ENCODE measurements at places on chromosomes 1 and 21. TPM values are rescaled to one million over a fixed set of nuclear protein-coding genes. Genes with fewer than 3 reads are reported as not detected.

The CNIH3 gene
- not detected for total RNA-seq

The CCDC30 gene
- 11.0 TPM for total RNA-seq

The EFNA1 gene
- 22.3 TPM for total RNA-seq

The ZYG11A gene
- total RNA-seq: 0.12 TPM

The GUCA2B gene
- total RNA-seq: not detected

The PBXIP1 gene
- total RNA-seq: 151 TPM

The DMBX1 gene
- not detected for total RNA-seq

The IGSF5 gene
- not detected for total RNA-seq

The SPATA1 gene
- total RNA-seq: 3.5 TPM

The RASAL2 gene
- 10.0 TPM for total RNA-seq

The OR2W3 gene
- 0.49 TPM for total RNA-seq

The NPR1 gene
- 42.6 TPM for total RNA-seq

- peaks cover 3% of the 10 kb centered on the region for H3K4me1 ChIP-seq
- DNase-seq: no peak
- H3K4me3 ChIP-seq: no peak overlapping the region
- no peak overlapping the region for H3K27ac ChIP-seq
Measured at GRCh38 chr1:26476958-26477357, 4.7 kb downstream of the HMGN2 start.

- peak; percentile 59 for DNase-seq
- H3K4me1 ChIP-seq: peaks cover 16% of the 10 kb centered on the region
- H3K27ac ChIP-seq: no peak overlapping the region
Measured at GRCh38 chr1:155062702-155063411, 683 bp upstream of the EFNA4 start.

DNA sequence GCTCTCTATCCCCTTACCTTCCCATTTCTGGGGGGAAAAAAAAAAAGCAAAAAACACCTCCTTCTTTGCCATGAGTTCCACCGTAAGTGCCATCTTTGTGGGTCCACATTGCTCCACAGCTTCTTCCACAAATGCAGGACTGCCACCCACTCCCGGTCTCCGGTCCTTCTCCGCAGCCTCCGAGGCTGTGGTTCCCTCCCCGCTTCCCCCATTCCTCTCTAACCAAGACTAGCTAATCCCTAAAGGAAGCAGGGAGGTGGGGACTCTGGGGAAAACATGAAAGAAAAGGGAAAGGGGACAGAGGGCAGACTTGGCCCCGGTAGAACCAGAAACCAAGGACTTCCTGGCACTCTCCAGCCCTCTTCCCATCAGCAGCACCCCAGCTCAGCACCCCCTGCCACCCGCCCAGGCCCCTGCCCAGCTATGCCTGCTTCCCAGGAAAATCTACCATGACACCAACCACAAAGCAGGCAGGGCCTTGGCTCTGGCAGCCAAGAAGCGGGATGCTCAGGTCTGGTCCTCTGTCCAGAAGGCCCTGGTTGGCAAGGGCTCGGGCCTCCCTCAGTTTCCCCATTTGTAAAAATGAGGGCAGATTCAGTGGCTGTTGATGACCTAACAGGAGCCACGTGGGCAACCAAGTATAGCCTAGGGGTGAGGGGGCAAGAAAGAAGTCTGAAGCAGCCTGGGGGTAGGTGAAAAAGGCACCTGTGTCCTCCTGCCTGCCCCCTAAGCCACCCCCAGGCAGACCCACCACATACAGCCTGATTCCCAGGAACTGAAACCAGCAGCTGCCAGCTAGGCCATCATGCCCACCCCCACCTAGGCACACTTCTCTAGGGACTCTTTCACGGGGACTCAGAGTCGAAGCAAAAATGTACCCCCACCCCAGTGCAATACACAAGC, 2.5 kb downstream of the EPHA2 start:
- peak overlapping the region; percentile 98 for H3K27ac ChIP-seq
- no peaks in the 10 kb centered on the region for H3K4me1 ChIP-seq
- DNase-seq: no peak
- no peaks in the 10 kb centered on the region for H3K36me3 ChIP-seq
- H3K4me3 ChIP-seq: peak overlapping the region; percentile 82

GRCh38 chr1:116360429-116361173, 12.4 kb upstream of the ATP1A1 start:
- no peak overlapping the region for H3K4me3 ChIP-seq
- no peak for DNase-seq
- no peaks in the 10 kb centered on the region for H3K4me1 ChIP-seq
- H3K36me3 ChIP-seq: no peaks in the 10 kb centered on the region

DNA sequence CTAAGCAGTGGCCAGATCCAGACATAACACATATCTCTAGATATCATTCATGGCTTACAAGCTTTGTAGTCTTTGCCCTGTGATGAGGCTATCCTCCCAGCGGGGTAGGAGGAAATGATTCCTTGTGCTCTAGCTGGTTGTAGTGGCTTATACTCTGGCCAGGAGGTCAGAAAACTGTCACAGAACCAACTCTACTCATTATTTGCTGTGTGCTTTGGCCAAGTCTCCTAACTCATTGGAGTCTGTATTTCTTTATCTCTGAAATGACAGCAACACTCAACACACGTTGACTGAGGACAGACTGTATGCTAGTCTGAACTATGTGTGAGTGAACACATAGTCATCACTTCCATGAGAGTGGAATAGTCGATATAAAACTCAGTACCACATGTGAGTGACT, 116.7 kb upstream of the F3 start:
- H3K27me3 ChIP-seq: no peaks in the 10 kb centered on the region
- no peak overlapping the region for H3K27ac ChIP-seq
- no peak overlapping the region for H3K4me3 ChIP-seq
- no peak for DNase-seq
- no peaks in the 10 kb centered on the region for H3K36me3 ChIP-seq

DNA sequence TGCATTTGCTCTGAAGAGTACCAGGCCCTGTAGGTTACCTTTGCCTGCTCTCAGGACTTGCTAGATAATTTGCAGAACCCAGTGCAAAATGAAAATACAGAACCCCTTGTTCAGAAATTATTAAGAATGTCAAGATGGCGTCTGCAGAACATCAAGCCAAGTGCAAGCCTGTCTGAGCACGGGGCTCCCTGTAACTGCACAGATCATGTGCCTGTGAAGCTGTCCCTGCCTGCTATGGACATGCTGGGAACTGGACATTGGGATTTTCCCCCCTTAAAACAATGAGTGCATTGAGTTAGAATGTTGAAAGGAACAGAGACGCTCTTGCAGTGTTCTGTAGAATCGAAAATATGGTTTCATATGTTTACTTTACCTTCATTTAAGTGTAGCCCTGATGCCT, 2.9 kb downstream of the CLDN14 start:
- no peak overlapping the region for H3K27ac ChIP-seq
- H3K4me3 ChIP-seq: no peak overlapping the region
- no peak for DNase-seq

- H3K36me3 ChIP-seq: no peaks in the 10 kb centered on the region
- H3K4me1 ChIP-seq: no peaks in the 10 kb centered on the region
- H3K4me3 ChIP-seq: no peak overlapping the region
- no peak for DNase-seq
Measured at GRCh38 chr1:9200441-9200840, 34.1 kb upstream of the H6PD start.

DNA sequence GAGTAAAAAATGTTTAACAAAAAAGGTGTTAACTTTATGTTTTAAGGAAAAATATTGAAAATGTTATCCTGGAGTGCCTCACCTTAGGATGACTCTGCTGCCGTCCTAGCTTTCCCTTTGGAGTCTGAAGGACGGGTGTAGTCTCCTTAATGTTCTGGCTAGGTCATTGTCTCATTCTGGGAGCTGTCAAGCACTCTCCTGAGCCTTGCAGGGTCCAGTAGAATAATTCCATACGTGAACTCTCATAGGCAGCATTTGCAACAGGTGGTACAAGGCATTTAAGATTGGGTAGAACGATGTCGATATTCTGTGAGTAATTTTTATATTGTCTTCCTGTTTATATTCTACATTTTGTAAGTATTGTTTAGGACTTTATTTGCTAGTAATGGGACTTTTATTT, 283.6 kb upstream of the C1orf105 start:
- no peaks in the 10 kb centered on the region for H3K27me3 ChIP-seq
- no peak for DNase-seq
- H3K4me1 ChIP-seq: no peaks in the 10 kb centered on the region
- H3K4me3 ChIP-seq: peak overlapping the region; percentile 16

- H3K27me3 ChIP-seq: no peaks in the 10 kb centered on the region
- no peaks in the 10 kb centered on the region for H3K4me1 ChIP-seq
- DNase-seq: no peak
- H3K27ac ChIP-seq: peak overlapping the region; percentile 97
- H3K36me3 ChIP-seq: no peaks in the 10 kb centered on the region
- peak overlapping the region; percentile 97 for H3K4me3 ChIP-seq
Measured at GRCh38 chr21:25733859-25734653, 648 bp downstream of the ATP5PF start.

GRCh38 chr21:33069243-33069642, 698 bp upstream of the OLIG1 start:
- H3K4me3 ChIP-seq: no peak overlapping the region
- no peaks in the 10 kb centered on the region for H3K4me1 ChIP-seq
- H3K27me3 ChIP-seq: no peaks in the 10 kb centered on the region
- H3K36me3 ChIP-seq: no peaks in the 10 kb centered on the region
- no peak for DNase-seq

DNA sequence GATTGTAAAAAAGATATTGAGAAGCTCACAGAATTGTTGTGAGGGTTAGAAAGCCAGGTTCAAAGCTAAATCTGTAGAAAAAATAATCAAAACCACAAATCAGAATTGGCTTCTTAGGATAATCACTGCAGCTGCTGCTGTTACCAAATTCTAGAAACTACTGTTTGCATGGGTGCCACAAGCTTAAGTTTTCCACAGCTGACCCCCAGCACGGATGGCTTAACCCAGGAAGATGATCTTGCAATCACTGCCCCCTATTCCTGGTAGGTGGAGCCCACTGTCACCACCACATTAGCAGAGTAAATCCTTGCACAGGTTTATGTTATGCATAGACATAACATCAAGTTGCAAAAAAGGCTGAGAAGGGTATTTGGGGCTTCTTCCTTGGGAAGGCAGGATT, 877.8 kb upstream of the ADGRL2 start:
- H3K27me3 ChIP-seq: no peaks in the 10 kb centered on the region
- no peaks in the 10 kb centered on the region for H3K4me1 ChIP-seq
- H3K27ac ChIP-seq: no peak overlapping the region
- H3K36me3 ChIP-seq: no peaks in the 10 kb centered on the region

GRCh38 chr1:46533179-46533864, 18.1 kb downstream of the KNCN start:
- peak overlapping the region; percentile 40 for H3K4me3 ChIP-seq
- H3K27me3 ChIP-seq: no peaks in the 10 kb centered on the region
- no peaks in the 10 kb centered on the region for H3K4me1 ChIP-seq
- peak overlapping the region; percentile 68 for H3K27ac ChIP-seq
- DNase-seq: peak; percentile 23

- H3K4me1 ChIP-seq: peaks cover 13% of the 10 kb centered on the region
- H3K4me3 ChIP-seq: no peak overlapping the region
- H3K27me3 ChIP-seq: no peaks in the 10 kb centered on the region
- DNase-seq: no peak
- no peak overlapping the region for H3K27ac ChIP-seq
Measured at GRCh38 chr21:44850208-44850800, 23.2 kb downstream of the PTTG1IP start.

DNA sequence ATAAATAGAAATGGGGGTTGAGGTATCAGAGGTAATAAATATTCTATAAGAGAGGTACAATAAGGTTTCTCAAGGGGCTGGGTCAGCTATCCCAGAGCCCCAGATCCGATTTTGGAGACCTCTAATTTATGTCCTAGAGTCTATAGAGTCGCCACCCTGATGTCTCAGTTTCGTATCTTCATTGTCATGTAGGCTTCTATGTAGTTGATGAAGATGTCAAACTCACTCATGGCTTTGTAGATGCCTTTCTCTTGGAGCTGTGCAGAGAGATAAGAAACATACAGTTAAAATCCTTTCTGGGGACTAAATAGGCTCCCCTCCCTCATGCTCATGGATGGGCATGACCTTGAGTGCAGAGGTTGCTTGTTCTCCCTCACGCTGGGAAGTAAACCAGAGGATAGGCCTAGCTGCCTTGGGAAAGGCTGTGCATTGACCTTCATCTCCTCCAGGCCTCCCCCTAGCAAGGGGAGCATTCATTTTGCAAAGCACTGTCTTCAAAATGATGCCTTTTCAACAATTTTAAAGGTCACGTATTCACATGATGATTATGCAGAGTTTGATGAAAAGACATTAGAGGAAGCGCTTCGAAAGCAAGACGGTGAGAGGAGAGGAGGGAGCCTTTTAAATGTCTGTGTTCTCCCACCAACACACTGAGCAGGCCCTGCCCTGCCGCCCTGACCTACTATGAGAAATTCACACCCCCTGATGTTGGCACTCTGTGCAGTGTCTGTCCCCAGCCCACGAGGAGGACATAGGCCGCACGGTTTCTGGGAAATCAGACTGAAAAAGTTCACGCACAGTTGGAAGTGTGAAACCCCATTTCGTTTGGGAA, 1.9 kb upstream of the IL19 start:
- H3K27ac ChIP-seq: no peak overlapping the region
- no peak overlapping the region for H3K4me3 ChIP-seq
- no peaks in the 10 kb centered on the region for H3K4me1 ChIP-seq
- no peaks in the 10 kb centered on the region for H3K36me3 ChIP-seq

DNA sequence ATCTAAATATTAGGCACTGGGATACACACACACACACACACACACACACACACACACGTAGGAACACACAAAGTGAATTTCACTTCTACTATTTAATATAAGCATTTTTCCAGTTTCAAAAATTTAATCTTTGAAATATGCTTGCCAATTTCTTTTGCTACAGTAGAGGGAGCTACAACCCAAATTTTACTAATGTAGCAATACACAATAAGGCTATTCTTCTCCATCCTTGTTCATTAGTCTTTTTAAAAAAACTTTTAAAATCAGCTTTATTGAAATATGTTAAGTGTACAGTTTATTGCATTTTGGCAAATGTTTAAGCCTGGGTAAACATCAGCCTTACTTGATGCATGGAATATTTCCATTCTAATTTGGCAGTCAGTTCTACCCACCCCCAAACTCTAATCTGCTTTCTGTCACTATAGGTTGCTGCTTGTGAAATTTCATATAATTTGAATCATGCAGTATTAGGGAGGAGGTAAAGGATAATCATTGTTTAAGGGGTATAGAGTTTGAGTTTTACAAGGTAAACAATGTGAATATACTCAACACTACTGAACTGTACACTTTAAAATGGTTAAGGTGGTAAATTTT, 93.0 kb upstream of the TENT5C start:
- H3K27me3 ChIP-seq: no peaks in the 10 kb centered on the region
- H3K27ac ChIP-seq: no peak overlapping the region
- no peaks in the 10 kb centered on the region for H3K36me3 ChIP-seq
- no peak for DNase-seq

Measured in uterus (tissue), 4 donors.